ENCODE measurements at places on chromosomes 5 and 9.

- peak; percentile 79 for DNase-seq
Measured at GRCh38 chr9:131395157-131396098, 1.5 kb downstream of the PRRC2B start.

- no peak for DNase-seq
Measured at GRCh38 chr5:115465431-115465830, 79.1 kb downstream of the FEM1C start.

GRCh38 chr5:139971202-139971725 lies 71.8 kb downstream of the NRG2 start:
- DNase-seq = no peak

- no peak for DNase-seq
Measured at GRCh38 chr9:22447618-22448305, 1.1 kb downstream of the DMRTA1 start.

DNA sequence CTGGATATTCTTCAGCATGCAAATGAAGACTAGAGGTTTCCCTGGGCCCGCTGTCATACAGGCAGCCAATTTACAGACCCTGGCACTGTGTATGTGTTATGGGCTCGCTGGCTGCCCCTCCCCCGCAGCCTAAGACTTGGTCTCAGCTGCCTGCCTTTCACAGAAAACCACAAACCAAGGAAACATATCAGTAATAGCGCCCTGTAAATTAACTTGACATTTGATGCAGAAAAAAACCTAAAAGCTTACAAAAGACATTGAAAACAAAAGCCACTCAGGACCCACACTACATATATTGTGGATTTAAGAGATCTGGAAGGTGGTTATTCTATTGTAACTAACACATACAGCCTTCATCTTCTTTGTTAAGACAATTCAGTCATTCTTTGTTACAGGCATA lies 287.0 kb upstream of the TMEM161B start:
- no peak for DNase-seq

DNA sequence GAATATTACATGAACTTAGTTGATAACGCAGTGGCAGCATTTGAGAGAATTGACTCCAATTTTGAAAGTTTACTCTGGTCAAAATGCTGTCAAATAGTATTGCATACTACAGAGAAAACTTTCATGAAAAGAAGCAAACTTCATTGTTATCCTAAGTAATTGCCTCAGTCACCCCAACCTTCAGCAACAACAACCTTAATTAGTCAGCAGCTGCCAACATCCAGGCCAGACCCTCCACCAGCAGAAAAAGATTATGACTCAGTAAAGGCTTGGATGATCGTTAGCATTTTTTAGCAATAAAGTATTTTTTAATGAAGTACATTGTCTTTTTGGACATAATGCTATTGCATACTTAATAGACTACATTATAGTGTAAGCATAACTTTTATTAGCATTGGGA lies 40.8 kb upstream of the SPDL1 start:
- no peak for DNase-seq

- DNase-seq = no peak
Measured at GRCh38 chr5:125202871-125203438, 456.5 kb upstream of the ZNF608 start.

- no peak for DNase-seq
Measured at GRCh38 chr9:122223435-122223834, 5.3 kb downstream of the LHX6 start.

- DNase-seq = no peak
Measured at GRCh38 chr5:137481596-137481995, 17.5 kb downstream of the SPOCK1 start.

GRCh38 chr5:123807177-123807945 lies 295.4 kb downstream of the CSNK1G3 start:
- DNase-seq = no peak

DNA sequence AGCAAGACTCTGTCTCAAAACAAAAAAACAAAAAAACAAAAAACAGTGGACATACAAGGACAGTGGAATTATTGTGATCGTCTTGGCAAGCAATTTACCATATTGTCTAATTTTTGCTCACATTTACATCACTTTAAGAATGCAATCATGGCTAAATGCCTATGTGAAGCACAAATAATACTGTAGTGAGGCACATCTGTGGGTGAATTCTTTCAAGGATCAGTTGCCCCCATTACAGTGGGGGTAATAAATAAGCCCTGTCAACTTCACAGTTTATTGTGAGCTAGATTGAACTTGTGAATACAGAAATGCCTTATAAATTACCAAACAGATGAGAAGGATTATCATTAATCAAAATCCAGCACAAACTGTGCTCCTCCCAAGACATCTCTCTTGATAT lies 150.2 kb upstream of the PAPPA start:
- no peak for DNase-seq

- DNase-seq = no peak
Measured at GRCh38 chr9:78893774-78894401, 597.0 kb downstream of the PSAT1 start.

- no peak for DNase-seq
Measured at GRCh38 chr9:2693056-2693455, 24.3 kb upstream of the KCNV2 start.

GRCh38 chr9:121886759-121887485 lies 206.2 kb downstream of the TTLL11 start:
- DNase-seq = peak; percentile 54

- no peak for DNase-seq
Measured at GRCh38 chr9:4144869-4145268, 155.0 kb downstream of the GLIS3 start.

DNA sequence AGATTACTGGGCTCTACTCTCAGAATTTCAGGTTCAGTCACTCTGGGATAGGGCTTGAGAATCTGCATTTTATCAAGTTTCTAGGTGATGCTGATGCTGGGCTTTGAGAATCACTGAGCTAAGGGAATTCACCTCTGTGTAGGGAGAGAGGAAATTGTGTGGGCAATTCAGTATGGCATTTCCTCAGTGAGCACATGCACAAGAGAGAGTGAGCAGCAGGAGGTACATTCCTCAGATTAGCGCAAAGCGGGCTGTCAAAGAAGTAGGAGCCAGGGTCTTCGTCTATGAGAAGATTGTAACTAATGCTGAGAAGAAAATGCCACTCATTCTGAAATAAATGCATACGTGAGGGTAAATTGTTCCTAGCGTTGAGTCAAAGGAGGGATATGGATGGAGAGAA lies 175.9 kb downstream of the KIF4B start:
- no peak for DNase-seq

DNA sequence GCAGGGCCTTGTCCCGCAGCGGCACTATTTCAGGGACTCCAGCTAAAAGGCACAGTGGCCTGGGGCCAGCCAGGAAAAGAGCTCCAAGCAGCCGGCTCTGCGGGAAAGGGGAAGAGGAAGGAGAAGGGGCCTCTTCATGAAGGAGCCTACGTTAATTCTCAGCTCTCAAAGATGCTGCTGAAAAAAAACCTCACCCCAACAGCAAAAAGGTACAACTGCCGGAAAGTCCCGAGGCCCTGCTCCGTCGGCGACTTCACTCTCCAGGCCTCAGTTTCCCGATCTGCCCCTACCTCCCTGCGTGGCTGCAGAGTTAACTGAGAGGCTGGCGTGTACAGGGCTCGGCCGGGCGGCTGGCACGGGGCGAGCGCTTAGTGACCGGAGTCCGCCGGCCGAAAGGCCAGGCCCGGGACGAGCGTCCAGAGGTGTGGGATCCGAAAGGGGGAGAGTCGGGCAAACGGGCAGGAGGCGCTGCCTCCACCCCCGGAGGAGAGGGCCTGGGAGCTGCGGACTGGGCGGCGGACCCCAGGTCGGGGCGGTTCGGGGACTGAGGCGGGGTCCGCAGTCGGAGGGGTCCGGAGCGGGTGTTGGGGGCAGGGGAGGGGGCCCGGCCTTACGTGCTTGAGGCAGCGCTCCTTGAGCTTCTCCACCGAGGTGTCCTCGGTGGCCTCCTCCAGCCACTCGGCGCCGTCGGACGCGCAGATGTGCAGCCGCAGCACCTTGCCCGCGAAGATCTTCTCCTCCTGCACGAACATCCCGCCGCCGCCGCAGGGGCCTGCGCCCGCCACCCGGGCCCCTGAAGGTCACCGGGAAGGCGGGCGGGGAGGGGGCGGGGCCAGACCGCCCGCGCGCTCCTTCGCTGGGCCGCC lies 529 bp downstream of the UBAC1 start:
- DNase-seq = no peak

- DNase-seq = no peak
Measured at GRCh38 chr9:93953496-93954433, 1.4 kb downstream of the BARX1 start.

DNA sequence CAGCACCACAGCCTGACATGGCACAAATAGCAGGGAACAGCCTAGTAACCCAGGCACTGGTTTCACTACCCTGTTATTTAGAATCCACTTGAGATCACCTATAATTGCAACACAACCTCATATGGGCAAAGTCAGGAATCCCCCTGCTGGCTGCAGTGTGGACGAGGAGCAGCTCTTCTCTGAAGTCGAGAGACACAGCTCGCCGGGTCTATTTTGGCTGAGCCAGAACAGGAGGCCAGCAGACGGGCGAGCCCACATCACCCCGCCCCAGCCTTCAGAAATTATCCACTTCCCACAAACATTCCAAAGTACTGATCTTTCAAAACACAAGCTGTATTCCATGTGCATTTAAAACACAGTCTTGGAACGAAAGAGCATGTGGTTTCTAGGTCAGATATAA lies 179.0 kb downstream of the ROR2 start:
- no peak for DNase-seq

DNA sequence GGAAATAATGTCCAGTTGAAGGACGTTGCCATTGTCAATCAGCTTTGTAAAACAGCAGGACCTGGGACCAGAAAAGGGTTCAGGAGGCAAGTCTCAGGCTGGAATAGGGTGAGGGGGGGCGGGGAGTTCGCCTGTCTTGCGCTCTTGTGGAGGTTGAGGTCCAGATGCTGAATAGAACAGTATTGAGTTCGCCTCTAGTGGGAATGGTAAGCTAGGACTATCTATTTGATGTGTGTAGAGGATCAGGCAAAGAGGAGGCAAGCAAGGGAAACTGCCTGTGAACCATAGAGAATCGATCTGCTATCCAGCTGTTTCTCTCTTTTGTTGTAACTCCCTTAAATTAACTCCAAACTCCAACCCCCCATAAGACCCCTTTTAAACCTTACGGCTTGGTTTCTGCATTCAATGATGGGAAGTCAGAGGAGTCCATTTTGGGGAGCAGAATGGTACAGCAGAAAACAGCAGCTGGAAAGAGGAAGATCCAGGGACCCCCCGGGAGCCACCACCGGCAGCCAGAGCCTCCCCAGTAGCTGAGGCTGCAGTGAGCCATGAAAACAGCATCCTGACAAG lies 133.7 kb downstream of the SLC28A3 start:
- no peak for DNase-seq

DNA sequence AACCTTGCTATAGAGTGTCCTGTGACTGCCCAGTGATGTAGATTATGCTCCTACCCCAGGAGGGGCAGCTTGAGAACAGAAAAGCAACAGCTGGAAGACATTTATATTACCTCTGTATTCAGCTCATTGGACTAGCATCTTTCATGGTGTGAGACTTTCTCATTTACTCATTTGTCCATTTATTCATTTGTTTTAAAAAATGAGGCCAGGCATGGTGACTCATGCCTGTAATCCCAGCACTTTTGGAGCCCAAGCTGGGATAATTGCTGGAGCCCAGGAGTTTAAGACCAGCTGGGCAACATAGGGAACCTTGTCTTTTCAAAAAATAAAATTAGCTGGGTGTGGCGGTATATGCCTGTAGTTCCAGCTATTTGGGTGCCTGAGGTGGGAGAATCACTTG lies 130.0 kb upstream of the LHFPL2 start:
- no peak for DNase-seq

GRCh38 chr9:4073371-4073770 lies 226.5 kb downstream of the GLIS3 start:
- no peak for DNase-seq

DNA sequence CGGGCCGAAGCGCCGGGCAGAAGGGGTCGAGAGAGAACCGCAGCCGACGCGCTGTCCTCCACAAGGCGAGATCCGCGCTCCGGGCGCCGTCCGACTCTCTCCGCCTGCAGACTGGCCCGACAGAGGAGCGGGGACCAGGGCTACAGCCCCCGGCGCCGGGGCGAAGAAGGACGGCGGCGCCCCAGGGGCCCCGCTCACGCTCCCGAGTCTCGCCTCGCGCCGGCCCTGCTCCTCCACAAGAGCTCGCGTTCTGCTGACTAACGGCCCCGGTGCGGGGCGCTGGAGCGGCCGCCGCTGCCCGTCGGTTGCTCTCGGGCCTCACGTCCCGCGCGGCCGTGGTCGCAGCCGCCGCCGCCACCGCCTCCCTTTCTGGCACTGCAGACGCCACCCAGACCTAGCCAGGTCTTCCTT lies 338 bp downstream of the ABHD17B start:
- DNase-seq = no peak

- no peak for DNase-seq
Measured at GRCh38 chr5:125719681-125720347, 703.4 kb upstream of the GRAMD2B start.

GRCh38 chr5:122073018-122073417 lies 5.0 kb downstream of the LOX start:
- DNase-seq = no peak

GRCh38 chr5:84327591-84327990 lies 57.1 kb downstream of the EDIL3 start:
- DNase-seq = no peak
